ENCODE measurements at places on chromosomes 3 and 15. TPM values are rescaled to one million over a fixed set of nuclear protein-coding genes. Genes with fewer than 3 reads are reported as not detected.

DNA sequence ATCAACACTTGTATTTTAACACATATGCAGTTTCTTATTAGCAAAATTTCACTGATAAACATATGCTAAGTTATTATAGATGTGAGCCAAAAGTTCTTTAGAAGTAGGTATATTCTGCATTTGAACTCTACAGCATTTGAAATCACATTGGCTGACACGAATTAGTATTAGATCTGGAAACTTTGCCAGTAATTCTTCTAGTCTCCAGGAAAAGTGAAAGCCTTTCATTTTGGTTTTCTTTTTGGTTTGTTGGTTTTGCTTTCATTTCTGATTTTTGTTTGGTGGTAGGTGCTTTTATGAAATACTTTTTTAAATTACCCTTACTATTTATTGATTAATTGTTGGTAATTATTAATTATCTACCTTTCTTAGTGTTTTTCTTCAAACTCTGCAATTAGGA, 72.9 kb downstream of the RBMS3 start:
- peaks cover 10% of the 10 kb centered on the region for H3K4me1 ChIP-seq
- no peak overlapping the region for H3K27ac ChIP-seq
- no peaks in the 10 kb centered on the region for H3K27me3 ChIP-seq
- DNase-seq = no peak
- no peak overlapping the region for H3K4me3 ChIP-seq
- H3K36me3 ChIP-seq = no peaks in the 10 kb centered on the region

Gene RNF13
- total RNA-seq = 45.0 TPM

GRCh38 chr3:24519368-24520100, 24.9 kb upstream of the THRB start:
- H3K27ac ChIP-seq = no peak overlapping the region

DNA sequence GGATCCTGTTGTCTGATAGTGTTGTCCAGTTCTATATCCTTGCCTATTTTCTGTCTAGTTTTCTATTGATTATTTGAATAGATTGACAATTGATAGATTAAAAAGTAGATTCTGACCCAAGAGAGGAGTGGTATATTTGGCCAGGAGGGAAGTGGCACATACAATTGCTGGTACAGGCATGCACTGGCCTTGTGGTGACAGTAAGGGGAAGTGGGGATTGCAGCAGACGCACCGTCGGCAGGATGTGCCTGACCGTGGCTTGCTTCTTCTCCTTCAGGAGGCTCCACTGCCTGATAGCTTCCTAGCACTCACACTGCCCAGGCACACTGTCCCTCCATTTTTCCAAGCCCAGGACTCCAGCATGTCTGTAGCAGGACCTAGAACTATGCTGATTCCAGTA, 10.5 kb downstream of the GABRG3 start:
- no peak overlapping the region for H3K27ac ChIP-seq
- H3K4me3 ChIP-seq = no peak overlapping the region
- H3K27me3 ChIP-seq = no peaks in the 10 kb centered on the region

GRCh38 chr3:49076646-49077045, 17.2 kb downstream of the QRICH1 start:
- H3K4me1 ChIP-seq = no peaks in the 10 kb centered on the region
- no peak overlapping the region for H3K27ac ChIP-seq
- no peaks in the 10 kb centered on the region for H3K27me3 ChIP-seq
- no peak overlapping the region for H3K4me3 ChIP-seq
- no peak for DNase-seq

GRCh38 chr15:72319985-72320671, at the start of gene CELF6:
CELF6 (minus strand) TSS chr15:72320157; CDS start chr15:72319874, 283 bp downstream.
- H3K27ac ChIP-seq = peak within 1 kb of the TSS; percentile 49
- peak; percentile 77 for DNase-seq
- H3K27me3 ChIP-seq = peaks cover 11% of the 10 kb centered on the region
- peak within 1 kb of the TSS; percentile 86 for H3K4me3 ChIP-seq
- peaks cover 19% of the 10 kb centered on the region for H3K4me1 ChIP-seq
